ENCODE measurements at places on chromosomes 2 and 18. TPM values are rescaled to one million over a fixed set of nuclear protein-coding genes. Genes with fewer than 3 reads are reported as not detected.

- H3K4me3 ChIP-seq, result peak overlapping the region; percentile 77
- peaks cover 38% of the 10 kb centered on the region for H3K4me1 ChIP-seq
- peak overlapping the region; percentile 96 for H3K27ac ChIP-seq
- H3K36me3 ChIP-seq, result no peaks in the 10 kb centered on the region
- no peaks in the 10 kb centered on the region for H3K27me3 ChIP-seq
- no peak for DNase-seq
Measured at GRCh38 chr2:61538920-61539520, 864 bp upstream of the XPO1 start.

- no peaks in the 10 kb centered on the region for H3K36me3 ChIP-seq
- H3K4me1 ChIP-seq, result peaks cover 9% of the 10 kb centered on the region
- no peak overlapping the region for H3K4me3 ChIP-seq
- no peak overlapping the region for H3K27ac ChIP-seq
- H3K27me3 ChIP-seq, result no peaks in the 10 kb centered on the region
Measured at GRCh38 chr2:9737053-9737875, 106.0 kb upstream of the TAF1B start.

- H3K27ac ChIP-seq, result no peak overlapping the region
- no peak for DNase-seq
- no peaks in the 10 kb centered on the region for H3K4me1 ChIP-seq
- no peaks in the 10 kb centered on the region for H3K27me3 ChIP-seq
- no peak overlapping the region for H3K4me3 ChIP-seq
Measured at GRCh38 chr18:5529471-5529870, 14.3 kb downstream of the EPB41L3 start.

GRCh38 chr2:201887773-201888425, 81.6 kb downstream of the CDK15 start:
- H3K36me3 ChIP-seq, result no peaks in the 10 kb centered on the region
- no peaks in the 10 kb centered on the region for H3K4me1 ChIP-seq
- no peak overlapping the region for H3K4me3 ChIP-seq
- H3K27me3 ChIP-seq, result no peaks in the 10 kb centered on the region
- DNase-seq, result no peak

DNA sequence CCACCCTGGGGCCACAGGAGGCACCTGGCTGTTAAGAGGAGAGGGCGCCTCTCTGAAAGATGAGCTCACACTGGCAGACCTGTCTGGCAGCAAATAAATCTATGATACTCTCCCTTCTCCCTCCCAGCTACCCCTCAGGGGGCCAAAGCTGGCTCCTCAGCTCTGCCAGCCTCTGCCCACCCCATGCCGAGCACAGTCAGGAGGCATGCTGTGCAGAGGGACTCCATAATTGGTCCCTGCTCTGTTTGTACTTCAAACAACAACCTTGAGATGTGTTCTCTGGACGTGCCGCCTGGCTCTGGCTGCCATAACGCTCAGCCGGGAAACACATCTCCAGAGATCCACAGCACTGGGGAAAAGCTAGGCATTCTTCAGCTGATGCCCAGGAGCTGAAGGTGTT, 126.7 kb downstream of the GALNT14 start:
- DNase-seq, result no peak
- H3K27ac ChIP-seq, result no peak overlapping the region
- no peaks in the 10 kb centered on the region for H3K36me3 ChIP-seq
- H3K4me1 ChIP-seq, result peaks cover 30% of the 10 kb centered on the region
- no peaks in the 10 kb centered on the region for H3K27me3 ChIP-seq

- no peaks in the 10 kb centered on the region for H3K4me1 ChIP-seq
- H3K27me3 ChIP-seq, result no peaks in the 10 kb centered on the region
- no peak overlapping the region for H3K27ac ChIP-seq
- no peaks in the 10 kb centered on the region for H3K36me3 ChIP-seq
- no peak overlapping the region for H3K4me3 ChIP-seq
Measured at GRCh38 chr2:150182566-150183235, 304.8 kb downstream of the RND3 start.

DNA sequence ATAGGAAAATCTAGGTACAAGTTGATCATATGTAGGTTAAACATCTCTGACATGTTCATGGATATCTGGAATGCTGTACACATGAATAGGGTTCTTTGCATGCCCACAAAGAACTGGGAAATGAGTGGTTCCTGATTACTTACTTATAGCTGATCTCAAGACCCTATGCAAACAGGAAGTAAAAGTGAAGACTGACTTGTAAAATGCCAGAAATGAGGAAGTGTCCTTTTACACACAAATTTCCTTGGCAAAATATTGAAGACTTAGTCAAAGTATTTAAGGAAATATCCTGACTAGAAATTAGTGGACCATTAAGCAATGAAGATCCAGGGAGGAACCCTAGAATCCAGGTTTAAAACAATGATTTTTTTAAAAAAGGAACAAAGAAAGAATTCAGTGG, 203.7 kb upstream of the DLGAP1 start:
- no peak overlapping the region for H3K27ac ChIP-seq
- H3K27me3 ChIP-seq, result no peaks in the 10 kb centered on the region
- H3K36me3 ChIP-seq, result no peaks in the 10 kb centered on the region
- DNase-seq, result no peak

GRCh38 chr2:24492421-24493279, 1.6 kb downstream of the NCOA1 start:
- no peaks in the 10 kb centered on the region for H3K27me3 ChIP-seq
- peak overlapping the region; percentile 95 for H3K27ac ChIP-seq
- DNase-seq, result no peak
- peak overlapping the region; percentile 91 for H3K4me3 ChIP-seq
- H3K36me3 ChIP-seq, result no peaks in the 10 kb centered on the region
- peaks cover 45% of the 10 kb centered on the region for H3K4me1 ChIP-seq

The TUBB8B gene
- polyA plus RNA-seq, result not detected

The KLHL14 gene
- polyA plus RNA-seq, result 14.6 TPM

Data from spleen (tissue), 13 donors.